ENCODE measurements at places on chromosomes 6 and 20.

DNA sequence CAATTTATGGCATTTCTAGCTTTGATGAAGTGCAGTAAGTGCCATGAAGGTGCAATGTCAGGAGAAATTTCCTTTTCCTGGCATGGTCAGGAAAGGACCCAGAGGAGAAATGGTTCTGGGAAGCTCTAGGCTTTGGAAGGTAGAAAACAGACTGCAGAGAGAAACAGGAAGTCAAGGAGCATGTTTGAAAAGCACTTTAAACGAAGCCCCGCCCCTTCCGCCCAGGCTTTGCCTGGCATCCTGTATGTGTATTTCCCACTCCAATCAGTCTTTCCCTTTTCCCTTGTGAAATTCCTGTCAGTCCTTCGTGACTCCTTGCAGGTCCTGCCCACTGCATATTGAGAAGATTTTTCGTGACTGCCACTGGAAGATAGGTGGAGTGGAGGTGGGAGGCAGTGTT lies 320.9 kb upstream of the SASH1 start:
- no peak for DNase-seq

DNA sequence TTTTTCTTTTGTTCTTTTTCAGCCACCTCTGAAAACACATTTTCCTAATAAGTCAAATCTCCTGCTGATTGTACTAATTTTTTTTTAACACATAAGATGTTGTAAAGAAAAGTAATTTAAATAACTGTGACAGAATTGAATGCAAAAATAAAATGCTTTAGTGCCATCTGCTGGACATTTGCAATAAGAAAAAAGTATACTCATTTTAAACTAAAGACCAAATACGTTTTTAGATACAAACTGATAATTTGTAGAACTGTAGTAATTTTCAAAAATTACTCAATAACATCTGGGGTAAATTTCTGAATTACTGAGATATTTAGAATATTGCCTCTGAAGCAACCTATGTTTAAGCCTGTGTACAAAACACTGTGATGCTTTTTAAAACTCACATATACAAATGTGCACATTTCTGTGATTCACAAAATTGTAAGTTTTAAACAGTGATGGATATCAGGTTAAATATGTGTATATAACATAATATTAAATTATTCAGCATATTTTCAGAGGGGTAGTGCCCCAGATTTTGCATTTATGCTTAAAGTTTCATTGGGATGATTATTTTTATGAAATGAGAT lies 198.7 kb downstream of the RIMS1 start:
- DNase-seq, result no peak

DNA sequence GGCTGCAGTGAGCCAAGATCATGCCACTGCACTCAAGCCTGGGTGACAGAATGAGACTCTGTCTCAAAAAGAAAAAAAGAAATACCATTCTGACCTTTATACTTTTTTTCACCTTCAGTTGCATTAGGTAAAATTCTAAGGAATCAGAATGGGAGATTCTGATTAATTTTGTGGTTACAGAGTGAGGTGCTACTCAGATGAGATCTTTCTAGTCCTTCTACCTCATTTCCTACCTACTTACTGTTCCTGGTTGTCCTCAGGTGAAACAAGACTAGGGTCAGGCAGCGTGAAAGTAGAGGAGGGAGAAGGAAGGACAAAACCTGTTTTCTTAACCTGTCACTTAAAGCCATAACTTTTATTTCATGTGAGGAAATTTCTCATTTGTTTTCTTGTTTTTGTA lies 63.7 kb downstream of the MTFR2 start:
- no peak for DNase-seq

GRCh38 chr6:162313922-162314660 lies 413.5 kb downstream of the PRKN start:
- DNase-seq, result no peak

DNA sequence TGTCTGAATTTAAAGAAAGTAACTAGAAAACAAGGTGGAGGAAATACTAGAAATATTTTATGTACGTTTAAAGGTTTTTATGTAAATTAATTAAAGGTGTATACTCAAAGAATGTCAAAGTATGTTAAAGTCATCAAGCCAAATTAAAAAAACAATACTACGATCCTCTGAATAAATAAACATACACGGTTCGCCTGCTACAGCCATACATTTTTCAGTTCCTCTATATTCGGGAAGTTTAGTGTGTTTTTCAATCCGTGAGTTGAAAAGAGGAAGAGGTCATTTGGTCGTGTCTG lies 626 bp downstream of the STX7 start:
- DNase-seq, result no peak

DNA sequence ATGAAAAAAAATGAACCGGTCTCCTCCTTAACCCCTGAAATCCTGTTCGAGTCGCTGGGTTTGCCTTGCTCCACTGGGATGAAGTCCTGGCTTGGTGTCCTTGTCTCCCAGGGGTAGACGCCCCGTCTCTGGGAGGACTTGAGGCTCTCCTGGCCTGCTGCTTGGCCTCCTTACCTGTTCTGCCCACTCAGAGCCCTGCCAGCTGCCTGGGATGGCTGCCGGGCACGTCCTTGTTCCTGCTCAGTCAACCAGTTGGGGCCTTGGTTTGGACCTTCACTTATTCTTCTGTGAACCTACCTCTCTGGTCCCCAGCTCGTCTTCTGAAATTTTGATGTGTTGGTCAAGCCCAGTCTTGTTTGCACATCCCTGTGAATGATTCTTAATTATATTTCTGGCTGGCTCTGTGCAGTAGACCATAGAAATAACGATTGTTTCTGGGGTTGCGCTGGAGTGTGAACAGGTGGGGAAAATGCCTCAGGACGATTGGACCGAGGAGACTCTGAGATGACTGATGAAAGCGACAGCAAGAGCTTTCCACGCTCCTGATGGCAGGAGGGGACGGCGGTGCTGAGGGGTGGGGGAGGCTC lies 126.5 kb upstream of the ESR1 start:
- DNase-seq, result no peak

- DNase-seq, result no peak
Observed at GRCh38 chr20:47660983-47661700, 124.1 kb downstream of the SULF2 start.

DNA sequence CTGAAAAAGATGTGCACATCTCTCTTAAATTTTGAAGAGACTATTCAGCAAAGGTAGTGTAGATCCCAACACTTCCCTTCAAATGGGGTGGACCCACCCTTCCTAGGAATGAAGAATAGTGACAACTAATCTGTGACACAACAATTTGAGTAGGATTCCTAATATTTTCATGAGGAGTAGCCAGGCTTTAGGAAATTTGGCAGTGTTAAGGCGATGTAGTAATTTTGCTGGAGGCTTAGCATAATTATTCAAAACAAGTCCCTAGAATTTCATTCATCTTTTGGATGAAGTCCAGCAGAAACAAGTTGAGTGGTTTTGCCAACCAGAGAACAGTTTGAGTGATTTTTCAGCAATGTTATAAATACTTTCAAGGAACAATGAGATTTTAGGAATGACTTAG lies 52.4 kb downstream of the ELOVL4 start:
- DNase-seq, result no peak

Measured in stimulated activated CD4-positive, alpha-beta T cell treated with anti-CD3 and anti-CD28 coated beads, Interleukin-2, amount 100 ng/mL, for 24 hours (primary cell).